Adrenal gland (tissue), 19 donors: ENCODE measurements at places on chromosomes 16 and 17.

DNA sequence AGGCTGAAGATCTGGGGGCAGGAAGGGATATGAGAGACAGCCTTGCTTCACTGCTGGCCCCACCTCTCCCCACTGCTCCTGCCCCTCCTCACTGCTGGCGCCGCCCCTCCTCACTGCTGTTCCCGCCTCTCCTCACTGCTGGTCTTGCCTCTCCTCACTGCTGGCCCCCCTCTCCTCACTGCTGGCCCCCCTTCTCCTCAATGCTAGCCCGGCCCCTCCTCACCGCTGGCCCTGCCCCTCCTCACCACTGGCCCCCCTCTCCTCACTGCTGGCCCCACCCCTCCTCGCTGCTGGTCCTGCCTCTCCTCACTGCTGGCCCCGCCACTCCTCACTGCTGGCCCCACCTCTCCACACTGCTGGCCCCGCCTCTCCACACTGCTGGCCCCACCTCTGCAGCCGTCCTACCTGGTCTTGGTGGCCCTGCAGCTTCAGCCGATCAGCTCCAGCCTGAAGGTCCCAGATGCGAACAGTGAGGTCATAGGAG is 9.5 kb upstream of the PAM16 start:
- H3K4me3 ChIP-seq: no peak overlapping the region
- no peaks in the 10 kb centered on the region for H3K27me3 ChIP-seq
- DNase-seq: no peak
- H3K4me1 ChIP-seq: no peaks in the 10 kb centered on the region
- H3K36me3 ChIP-seq: peaks cover 13% of the 10 kb centered on the region

DNA sequence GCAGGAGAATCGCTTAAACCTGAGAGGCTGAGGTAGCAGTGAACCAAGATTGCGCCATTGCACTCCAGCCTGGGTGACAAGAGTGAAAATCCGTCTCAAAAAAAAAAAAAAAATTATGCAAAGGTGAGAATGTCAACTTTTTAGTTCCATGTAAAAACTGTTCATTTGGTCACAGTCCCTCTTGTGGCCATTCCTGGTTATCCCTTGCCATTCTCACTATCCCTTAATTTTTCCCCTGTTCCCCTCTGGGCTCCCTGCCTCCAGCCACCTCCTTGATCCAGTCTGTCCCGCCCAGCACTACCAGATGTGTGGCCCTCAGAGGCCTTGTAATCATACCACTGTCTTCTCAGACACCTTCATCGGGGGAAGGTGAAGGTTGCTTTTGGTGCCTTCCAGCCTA is 23.4 kb downstream of the DCAF7 start:
- no peak overlapping the region for H3K27ac ChIP-seq
- no peaks in the 10 kb centered on the region for H3K27me3 ChIP-seq
- H3K36me3 ChIP-seq: no peaks in the 10 kb centered on the region
- no peak for DNase-seq

- no peak overlapping the region for H3K27ac ChIP-seq
- no peaks in the 10 kb centered on the region for H3K4me1 ChIP-seq
- peak; percentile 1 for DNase-seq
- H3K36me3 ChIP-seq: no peaks in the 10 kb centered on the region
- H3K27me3 ChIP-seq: peaks cover 8% of the 10 kb centered on the region
- H3K4me3 ChIP-seq: no peak overlapping the region
Observed at GRCh38 chr16:27445502-27446175, 43.7 kb downstream of the IL21R start.

DNA sequence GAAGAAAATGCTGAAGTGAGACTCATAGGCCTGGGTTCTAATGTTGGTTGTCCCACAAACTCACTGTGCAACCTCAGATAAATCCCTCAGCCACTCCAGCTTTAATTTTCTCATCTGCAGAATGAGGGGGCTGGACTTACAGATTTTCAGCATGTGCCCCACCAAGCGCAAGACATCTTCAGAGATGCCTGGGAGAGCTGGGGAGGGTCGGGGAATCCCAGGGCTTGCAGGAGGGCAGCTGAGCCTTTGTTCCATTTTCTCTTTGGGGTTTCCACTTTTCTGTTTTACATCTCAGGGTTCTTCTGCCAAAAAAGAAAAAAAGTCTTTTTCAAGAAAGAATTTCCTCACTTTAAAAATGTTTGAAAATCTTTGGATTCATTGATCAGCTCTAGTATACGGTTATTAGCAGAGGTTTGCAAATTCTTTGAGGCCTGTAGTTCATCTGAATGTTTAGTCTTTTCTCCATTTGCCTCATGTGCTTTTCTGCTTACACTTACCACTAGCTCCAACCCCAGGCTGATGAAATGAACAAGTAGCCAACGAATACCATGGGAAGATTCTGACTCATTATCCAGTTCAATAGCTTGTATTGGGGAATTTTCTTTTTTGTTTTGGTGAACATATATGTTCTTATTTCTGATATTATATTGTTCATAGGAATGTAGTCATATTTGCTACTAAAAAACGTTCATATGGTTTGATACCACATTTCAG is 56.4 kb downstream of the CHD9 start:
- DNase-seq: no peak
- H3K36me3 ChIP-seq: no peaks in the 10 kb centered on the region
- no peaks in the 10 kb centered on the region for H3K27me3 ChIP-seq
- H3K27ac ChIP-seq: no peak overlapping the region
- peaks cover 16% of the 10 kb centered on the region for H3K4me1 ChIP-seq

- no peaks in the 10 kb centered on the region for H3K4me1 ChIP-seq
- H3K27me3 ChIP-seq: no peaks in the 10 kb centered on the region
- no peak overlapping the region for H3K27ac ChIP-seq
- no peak for DNase-seq
Observed at GRCh38 chr16:48330189-48330840, 54.9 kb downstream of the SIAH1 start.

DNA sequence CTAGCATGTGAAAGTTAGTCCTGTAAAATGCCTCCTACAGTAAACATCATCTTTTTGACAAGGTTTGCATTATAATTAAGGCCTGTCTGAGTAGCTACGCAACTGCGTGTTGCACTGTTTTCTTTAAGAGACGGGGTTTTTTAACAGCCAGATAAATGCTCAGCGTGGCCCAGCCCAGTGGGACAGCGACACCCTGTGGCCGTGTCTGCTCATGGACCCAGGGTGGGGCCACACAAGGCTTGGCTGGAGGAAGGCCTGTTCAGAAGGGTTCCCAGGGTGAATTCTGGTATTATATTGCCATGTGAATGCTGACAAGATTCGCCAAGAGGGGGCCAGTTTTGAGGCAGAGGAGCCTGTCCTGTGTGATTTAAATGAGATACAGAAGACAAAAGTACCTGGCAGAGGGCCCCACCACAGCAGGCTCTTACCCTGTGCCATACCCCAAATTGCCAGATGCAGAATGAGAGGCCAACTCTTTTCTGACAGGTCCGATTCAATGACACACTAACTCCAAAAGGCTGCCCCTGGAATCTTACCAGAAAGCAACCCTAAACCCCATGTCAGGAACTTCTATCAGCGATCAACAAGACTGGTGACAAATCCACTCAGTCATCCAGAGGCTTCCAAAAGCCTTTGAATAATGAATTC is 65.9 kb upstream of the IRX6 start:
- no peak overlapping the region for H3K27ac ChIP-seq
- peak; percentile 58 for DNase-seq
- no peak overlapping the region for H3K4me3 ChIP-seq
- H3K4me1 ChIP-seq: no peaks in the 10 kb centered on the region
- H3K36me3 ChIP-seq: no peaks in the 10 kb centered on the region

GRCh38 chr17:49209061-49209571 is 1.3 kb downstream of the GNGT2 start:
- no peak for DNase-seq
- H3K4me3 ChIP-seq: no peak overlapping the region
- no peaks in the 10 kb centered on the region for H3K36me3 ChIP-seq
- H3K27ac ChIP-seq: no peak overlapping the region
- H3K4me1 ChIP-seq: no peaks in the 10 kb centered on the region

DNA sequence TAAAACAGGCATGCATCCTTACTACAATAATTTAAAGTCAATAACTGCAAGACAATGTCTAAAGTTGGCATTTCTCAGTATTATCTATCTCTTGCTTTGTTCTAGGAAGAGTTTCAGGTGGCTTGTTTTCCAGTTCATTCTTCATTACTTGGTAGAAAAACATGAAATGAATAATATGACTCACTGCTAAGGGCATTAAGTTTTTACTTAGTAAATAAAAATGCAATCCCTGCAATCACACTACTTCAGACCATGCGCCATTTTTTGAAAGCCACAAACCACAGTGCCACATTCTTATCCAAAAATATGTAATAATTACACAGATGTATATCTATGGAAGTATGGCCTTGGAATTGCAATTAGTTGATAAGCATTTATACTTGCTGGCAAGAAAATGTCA is 55.4 kb downstream of the CREBBP start:
- H3K4me1 ChIP-seq: peaks cover 27% of the 10 kb centered on the region
- no peak overlapping the region for H3K4me3 ChIP-seq
- no peak for DNase-seq
- H3K27me3 ChIP-seq: no peaks in the 10 kb centered on the region
- no peak overlapping the region for H3K27ac ChIP-seq

DNA sequence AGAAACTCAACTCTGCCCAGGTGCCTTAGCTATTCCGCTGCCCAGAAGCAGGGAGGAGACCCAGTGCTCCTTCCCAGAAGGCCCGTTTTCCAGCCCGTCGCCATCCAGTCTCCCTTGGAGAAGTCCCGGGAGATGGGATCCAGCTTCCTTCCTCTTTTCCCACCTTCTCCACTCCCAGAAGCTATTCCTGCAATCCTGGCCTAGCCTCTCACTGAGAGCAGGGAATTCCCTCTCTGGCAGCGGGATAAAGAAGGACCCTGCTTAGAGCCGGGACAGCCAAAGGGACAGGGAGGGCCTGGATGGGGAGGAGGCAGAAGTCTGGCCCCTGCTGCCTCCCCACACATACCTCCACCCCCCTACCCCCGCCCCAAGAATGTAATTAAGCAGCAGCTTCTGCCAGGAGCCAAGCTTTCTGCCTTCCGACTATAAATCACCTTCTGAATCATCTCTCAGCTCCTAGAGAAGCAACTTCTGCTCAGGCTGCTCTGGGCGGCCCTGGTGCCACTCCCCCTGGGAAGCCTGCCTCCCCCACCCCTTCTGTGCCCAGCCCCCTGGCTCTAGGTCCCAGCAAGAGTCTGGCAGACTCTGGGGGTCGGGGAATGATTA is 6.4 kb downstream of the WNT3 start:
- no peak overlapping the region for H3K4me3 ChIP-seq
- H3K27me3 ChIP-seq: peaks cover 5% of the 10 kb centered on the region
- no peaks in the 10 kb centered on the region for H3K36me3 ChIP-seq
- no peak overlapping the region for H3K27ac ChIP-seq
- H3K4me1 ChIP-seq: no peaks in the 10 kb centered on the region

GRCh38 chr16:48282636-48283263 is 35.4 kb upstream of the ABCC11 start:
- no peaks in the 10 kb centered on the region for H3K27me3 ChIP-seq
- no peak overlapping the region for H3K27ac ChIP-seq
- no peak for DNase-seq

- H3K27me3 ChIP-seq: no peaks in the 10 kb centered on the region
- peak overlapping the region; percentile 91 for H3K27ac ChIP-seq
- no peaks in the 10 kb centered on the region for H3K36me3 ChIP-seq
- H3K4me1 ChIP-seq: peaks cover 57% of the 10 kb centered on the region
- DNase-seq: peak; percentile 66
- peak overlapping the region; percentile 28 for H3K4me3 ChIP-seq
Observed at GRCh38 chr17:50056217-50056960, 479 bp downstream of the ITGA3 start.

DNA sequence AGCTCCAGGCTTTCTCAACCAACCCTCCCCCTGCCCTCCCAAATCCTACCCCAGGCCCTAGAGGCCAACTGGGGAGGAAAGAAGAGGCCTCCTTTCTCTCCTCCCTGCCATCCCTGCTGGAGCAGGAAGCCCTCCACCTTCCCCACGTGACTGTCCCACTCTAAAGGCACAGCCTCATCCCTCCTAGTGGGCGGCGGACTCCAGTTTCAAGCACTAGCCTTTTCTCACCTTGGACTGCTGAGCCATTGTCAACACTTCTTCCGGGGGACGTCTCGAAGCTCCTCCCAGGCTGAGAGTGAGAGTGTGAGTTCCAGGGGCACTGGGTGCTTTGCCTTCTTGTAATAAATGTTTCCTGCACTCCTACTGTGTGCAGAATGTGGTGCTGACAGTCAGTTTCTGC is 21.4 kb upstream of the IRX6 start:
- no peaks in the 10 kb centered on the region for H3K4me1 ChIP-seq
- H3K27ac ChIP-seq: no peak overlapping the region
- DNase-seq: no peak
- H3K4me3 ChIP-seq: no peak overlapping the region
- no peaks in the 10 kb centered on the region for H3K36me3 ChIP-seq

- DNase-seq: peak; percentile 79
- no peaks in the 10 kb centered on the region for H3K27me3 ChIP-seq
- H3K36me3 ChIP-seq: no peaks in the 10 kb centered on the region
- H3K27ac ChIP-seq: peak overlapping the region; percentile 98
- H3K4me1 ChIP-seq: no peaks in the 10 kb centered on the region
Observed at GRCh38 chr17:28599311-28600184, 723 bp upstream of the SPAG5 start.

DNA sequence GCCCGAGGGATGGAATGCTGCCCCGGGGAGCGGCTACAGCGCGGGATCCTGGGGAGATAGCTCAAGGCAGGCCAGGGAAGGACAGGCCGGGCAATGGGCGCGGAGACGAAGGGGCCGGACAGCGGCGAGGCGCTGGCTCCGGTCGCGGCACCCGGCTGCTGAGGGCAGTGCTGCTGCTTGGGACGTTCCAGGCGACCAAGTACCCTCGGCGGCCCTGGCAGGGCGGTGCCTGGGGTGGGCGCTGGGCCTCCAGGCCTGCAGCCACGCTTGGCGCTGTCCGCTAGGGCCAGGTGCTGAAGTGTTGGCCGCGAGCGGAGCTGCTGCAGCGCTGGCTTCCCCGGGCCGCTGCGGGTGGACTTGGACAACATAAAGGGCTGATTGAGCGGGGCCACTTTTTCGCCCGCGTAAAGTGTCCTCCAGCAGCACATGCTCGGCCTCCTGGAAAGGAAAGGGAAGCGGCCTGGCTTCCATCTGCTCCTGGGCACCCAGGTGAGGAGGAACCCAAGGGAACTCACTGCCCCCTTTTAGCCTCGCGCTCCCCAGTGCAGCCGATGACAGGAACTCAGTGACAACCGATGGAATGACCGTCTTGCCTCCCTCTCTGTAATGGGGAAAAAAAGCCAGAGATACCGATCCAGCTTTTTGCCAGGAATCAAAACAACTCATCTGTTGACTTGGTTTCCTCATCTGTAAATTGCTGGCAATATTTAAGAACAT is 23.7 kb downstream of the CLEC3A start:
- H3K36me3 ChIP-seq: no peaks in the 10 kb centered on the region
- no peak overlapping the region for H3K27ac ChIP-seq
- no peaks in the 10 kb centered on the region for H3K4me1 ChIP-seq

DNA sequence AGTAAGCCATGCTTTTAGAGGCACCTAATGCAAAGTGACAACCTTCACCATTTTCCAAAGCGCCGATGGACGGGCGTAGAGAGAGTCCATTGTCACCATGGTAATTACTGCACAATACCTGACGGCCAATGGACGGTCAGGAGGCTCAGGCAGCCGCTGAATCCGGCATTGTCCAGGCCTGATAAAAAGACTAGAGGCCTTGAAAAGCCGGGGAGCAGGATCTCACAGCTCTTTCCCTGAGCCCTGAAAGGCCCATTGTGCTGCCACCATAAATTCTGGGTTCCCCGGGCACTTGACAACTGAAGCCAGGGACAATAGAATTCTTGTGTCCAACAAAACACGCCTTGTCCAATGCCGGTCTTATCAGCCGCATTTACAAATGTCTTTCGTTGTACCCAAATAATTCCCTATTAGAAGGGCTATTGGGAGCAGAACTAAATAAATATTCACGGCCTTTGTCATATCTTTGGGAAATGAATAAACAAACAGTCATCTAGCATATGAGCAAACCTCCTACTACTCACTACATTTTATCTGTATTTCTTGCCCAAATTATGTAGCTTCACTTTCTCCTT is 62.4 kb downstream of the CDH11 start:
- H3K4me1 ChIP-seq: no peaks in the 10 kb centered on the region
- H3K36me3 ChIP-seq: no peaks in the 10 kb centered on the region
- no peak overlapping the region for H3K27ac ChIP-seq
